Stimulated activated CD4-positive, alpha-beta T cell treated with anti-CD3 and anti-CD28 coated beads, TNF-alpha, amount 100 ng/mL, for 4 hours (primary cell): ENCODE measurements at places on chromosomes 3 and 15.

DNA sequence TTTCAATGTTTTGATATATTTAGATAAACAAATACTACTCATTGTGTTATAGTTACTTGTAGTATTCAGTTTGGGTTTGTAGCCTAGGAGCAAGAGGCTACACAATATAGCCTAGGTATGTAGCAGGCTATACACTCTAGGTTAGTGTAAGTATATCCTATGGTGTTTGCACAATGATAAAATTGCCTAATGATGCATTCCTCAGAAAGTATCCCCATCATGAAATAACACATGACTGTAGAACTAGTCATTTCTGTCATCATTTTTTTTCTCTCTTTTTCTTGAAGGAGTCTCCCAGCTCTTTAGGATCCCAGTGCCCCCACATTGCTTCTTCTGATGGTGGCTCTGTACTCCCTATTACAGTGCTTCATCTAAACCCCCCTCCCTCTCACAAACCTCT lies 157.7 kb upstream of the CADPS start:
- DNase-seq: no peak

DNA sequence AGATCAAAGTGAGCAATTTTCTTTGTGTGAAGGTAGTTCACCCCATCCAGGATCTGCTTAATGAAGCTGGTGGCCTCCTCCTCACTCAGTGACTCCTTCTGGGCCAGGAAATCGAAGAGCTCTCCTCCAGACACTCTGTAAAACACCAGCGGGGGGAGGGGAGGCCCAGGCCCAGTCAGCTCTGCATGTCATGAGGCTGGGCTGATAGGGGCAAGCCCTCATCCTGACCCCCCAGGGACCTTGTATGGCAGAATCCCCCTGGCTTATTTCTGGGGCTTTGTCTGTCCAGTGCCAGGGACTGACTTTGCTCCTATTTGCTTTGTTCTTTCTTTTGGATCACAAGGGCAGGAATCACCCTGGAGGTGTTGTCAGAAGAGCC lies 74.9 kb downstream of the DAPK2 start:
- peak; percentile 31 for DNase-seq

DNA sequence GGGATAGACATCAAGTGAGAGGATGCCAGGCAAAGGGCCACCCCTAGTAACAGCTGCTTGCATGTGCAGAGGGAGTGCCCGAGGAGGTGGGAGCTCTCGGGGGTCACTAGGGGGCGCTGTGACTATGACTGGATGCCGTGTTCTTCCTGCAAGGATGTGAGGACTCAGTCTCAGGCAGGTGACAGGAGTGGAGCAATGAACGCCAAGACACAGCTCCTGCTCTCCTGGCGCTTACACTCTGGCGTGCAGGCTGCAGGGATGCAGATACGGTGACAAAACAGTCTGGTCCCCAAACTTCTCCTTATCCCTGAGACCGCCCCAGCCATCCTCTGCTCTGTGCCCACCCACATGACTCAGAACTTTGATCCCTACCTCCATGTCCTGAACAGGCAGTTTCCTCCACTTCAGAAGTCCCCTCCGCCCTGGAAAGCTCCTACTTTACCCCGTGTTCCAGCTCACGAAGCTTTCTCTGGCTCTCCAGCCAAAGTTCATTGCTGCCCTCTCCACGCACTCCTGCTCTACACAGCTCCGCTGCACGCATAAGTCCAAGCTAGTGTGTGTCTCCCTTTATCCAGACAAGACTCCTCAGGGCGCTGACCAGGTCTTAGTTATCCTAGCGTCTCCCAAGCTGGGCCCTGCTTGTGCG lies 14.7 kb downstream of the RHOV start:
- DNase-seq: peak; percentile 76

GRCh38 chr3:43794776-43795175 lies 104.0 kb downstream of the ABHD5 start:
- no peak for DNase-seq

- no peak for DNase-seq
Observed at GRCh38 chr15:89370978-89371227, 36.3 kb upstream of the POLG start.

- DNase-seq: no peak
Observed at GRCh38 chr3:159627634-159628033, 361.0 kb upstream of the IL12A start.

DNA sequence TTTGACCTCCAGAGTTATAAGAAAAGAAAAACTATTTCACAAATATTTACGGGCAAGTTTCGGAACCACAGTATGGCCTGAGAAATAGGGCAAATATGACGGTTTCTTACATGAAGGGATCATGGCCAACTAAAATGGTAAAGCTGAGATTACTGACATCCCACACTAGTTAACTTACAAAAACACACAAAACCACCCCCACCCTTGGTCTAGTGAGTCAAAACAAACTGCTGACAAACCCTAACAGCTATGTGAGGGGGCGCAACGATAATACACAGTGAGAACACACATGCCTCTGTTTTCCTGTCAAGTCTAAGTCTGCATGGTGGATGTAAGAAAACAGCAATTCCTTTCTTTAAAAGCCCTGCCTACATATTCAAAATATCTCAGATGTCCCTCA lies 32.3 kb downstream of the CBLB start:
- no peak for DNase-seq

GRCh38 chr3:81602781-81603180 lies 158.7 kb downstream of the GBE1 start:
- no peak for DNase-seq

GRCh38 chr3:116445311-116445841 lies at the start of gene LSAMP:
TSS of gene LSAMP (minus strand) at chr3:116445487.
- no peak for DNase-seq

GRCh38 chr3:10783360-10784351 lies 32.4 kb upstream of the SLC6A11 start:
- DNase-seq: no peak

DNA sequence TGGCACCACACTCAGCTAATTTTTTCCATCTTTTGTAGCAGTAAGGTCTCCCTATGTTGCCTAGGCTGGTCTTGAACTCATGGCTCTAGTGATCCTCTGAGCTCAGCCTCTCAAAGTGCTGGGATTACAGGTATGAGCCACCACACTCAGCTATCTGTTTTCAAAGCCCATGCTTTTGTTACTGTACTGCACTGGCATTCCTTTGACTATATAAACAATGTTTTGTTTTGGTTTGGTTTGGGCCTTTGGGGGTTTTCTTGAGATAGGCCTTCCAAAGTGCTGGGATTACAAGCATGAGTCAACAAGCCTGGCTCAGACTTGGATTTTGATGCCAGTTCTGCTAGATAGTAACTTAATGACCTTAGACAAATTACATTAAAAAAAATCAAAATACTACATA lies 89.7 kb upstream of the GK5 start:
- DNase-seq: no peak

DNA sequence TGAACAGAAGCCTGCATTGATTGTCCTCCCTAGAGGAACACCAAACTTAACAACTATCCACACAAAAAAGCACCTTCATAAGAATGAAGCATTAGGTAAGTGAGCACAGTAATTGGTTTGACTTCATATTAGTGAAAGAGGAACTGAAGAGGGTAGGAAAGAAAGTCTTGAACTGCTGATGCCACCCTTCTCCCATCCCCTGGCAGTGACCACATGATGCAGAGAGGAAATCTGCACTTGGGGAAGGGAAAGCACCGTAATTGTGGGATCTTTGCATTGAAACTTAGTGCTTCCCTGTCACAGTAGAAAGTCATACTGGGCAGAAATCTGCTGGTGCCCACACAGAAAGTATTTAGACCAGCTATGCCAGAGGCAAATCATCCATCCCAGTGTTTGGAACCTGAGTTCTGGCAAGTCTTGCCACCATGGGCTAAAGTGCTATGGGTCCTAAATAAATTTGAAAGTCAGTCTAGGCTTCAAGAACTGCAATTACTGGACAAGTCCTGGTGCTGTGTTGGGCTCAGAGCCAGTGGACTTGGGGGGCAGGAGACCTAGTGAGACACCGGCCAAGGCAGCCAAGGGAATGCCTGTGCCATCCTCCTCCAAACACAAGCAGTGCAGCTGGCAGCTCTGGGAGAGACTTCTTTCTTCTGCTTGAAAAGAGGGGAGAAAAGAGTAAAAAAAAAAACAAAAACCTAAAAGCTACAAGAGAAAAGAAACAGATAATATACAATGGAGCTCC lies 63.6 kb downstream of the SLC15A2 start:
- no peak for DNase-seq

GRCh38 chr3:63333815-63334214 lies 55.7 kb downstream of the SYNPR start:
- no peak for DNase-seq

- DNase-seq: no peak
Observed at GRCh38 chr3:167602041-167602440, 51.7 kb downstream of the WDR49 start.

DNA sequence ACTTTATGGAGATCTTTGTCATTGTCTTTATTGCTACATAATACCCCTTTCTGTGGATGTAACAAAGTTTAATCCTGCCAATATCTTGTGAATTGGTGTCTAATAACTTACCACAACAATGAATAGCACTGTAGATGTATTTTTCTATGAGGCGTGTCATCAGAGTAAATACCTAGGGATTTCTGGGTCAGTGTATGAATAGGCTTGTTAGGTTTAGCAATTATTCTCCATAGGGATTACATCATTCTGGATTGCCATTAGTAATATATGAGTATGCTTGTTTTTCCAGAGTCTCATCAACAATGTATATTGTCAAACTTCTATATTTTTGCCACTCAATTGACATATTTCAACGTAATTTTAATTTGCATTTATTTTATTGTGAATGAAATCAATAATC lies 67.9 kb downstream of the UNC13C start:
- no peak for DNase-seq

GRCh38 chr3:86654806-86655460 lies 336.0 kb downstream of the VGLL3 start:
- DNase-seq: no peak

GRCh38 chr3:52671676-52672075 lies 14.0 kb downstream of the PBRM1 start:
- DNase-seq: no peak

GRCh38 chr3:186070550-186070949 lies 38.3 kb downstream of the ETV5 start:
- no peak for DNase-seq

- DNase-seq: no peak
Observed at GRCh38 chr3:103306104-103306503, 871.3 kb downstream of the ZPLD1 start.

GRCh38 chr3:158128755-158129154 lies 18.9 kb downstream of the RSRC1 start:
- no peak for DNase-seq

DNA sequence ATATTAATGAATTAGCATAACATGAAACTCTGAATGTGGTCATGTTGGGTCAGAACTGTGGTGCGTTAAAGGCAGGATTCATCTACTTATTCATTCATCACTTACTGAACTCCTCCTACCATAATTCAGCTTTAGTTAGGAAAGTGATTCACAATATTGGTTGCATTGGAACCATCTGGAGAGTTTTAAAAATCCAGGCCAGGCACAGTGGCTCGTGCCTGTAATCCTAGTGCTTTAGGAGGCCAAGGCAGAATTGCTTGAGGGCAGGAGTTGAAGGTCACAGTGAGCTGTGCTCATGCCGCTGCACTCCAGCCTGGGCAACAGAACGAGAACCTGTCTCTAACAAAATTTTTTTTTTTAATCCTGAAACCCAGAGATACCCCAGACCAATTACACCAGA lies 44.2 kb upstream of the ATG7 start:
- DNase-seq: no peak

DNA sequence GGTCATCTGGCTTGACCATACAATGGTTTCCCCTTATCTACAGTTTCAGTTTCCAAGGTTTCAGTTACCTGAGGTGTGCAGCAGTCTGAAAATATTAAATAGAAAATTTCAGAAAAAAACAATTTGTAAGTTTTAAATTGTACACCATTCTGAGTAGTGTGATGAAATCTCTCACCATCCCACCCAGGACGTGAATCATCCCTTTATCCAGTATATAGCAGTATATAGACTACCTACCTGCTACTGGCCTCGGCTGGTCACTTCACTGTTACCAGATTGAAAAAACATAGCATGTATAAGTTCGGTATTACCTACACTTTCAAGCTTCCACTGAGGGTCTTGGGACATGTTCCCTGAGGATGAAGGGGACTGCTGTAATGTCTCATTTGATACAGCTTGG lies 12.0 kb downstream of the ARIH1 start:
- DNase-seq: no peak

DNA sequence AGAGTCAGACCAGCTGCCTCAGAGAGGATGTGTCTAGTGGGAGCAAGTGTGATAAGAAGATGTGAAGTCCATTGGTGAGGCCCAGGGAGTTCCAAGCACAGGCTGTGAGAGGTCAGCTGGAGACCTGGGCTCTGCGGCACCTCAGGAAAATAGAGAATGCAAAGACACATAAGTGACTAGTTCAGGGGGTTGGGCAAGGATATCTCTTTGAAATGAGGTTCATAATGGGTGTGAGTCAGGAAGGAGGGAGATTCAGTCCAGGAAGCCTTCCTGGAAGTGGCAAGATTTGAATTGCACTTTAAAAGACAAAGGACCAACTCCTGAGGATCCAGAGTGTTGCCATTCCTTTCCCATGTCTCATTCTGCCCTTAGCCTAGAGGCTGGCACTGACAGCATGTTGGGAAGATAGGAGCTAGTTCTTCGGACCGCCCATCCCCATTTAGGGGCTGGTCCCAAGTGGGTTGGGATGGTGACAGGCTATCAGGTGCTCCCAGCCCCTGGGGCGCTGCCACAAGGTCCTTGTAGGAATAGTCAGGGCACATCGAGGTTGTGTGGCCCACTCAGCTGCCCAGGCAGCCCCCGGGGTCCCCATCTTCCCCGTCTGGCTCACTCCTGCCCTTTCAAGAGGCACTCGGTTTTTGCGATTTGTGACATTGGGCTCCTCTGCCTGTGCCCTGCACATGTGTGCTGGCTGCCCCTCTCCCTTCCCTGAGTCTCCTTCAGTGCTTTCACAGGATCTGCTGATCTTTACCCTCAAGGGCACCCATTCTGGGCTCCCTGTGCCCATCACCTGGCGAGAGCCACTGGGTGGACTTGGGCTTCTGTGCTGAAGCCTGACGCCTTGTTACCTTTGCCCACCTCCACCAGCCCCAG lies 23.7 kb downstream of the ESYT3 start:
- DNase-seq: no peak

DNA sequence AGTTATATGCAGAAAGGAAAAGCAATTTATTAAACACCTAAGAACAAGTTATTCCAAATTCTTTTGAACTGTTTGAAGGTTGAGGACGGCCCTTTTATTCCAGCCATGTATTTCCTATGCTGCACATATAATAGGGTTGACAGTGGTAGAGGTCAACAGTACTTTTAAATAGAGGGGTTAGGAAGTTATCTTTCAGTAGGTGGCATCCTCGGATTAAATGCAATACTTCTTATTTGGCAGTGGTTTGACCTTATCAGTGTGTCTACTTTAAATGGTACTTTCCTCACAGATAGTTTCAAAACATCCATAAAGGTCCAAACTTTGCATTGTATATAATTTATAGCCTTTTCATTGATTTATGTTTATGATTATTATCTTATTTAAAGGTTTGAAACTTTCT lies 558.7 kb downstream of the TUSC7 start:
- DNase-seq: no peak
